ENCODE measurements at places on chromosomes 2 and 18.

GRCh38 chr18:3623769-3624545, 174.0 kb downstream of the TGIF1 start:
- H3K4me3 ChIP-seq = peak overlapping the region; percentile 68
- H3K27ac ChIP-seq = peak overlapping the region; percentile 100
- H3K36me3 ChIP-seq = no peaks in the 10 kb centered on the region
- DNase-seq = peak; percentile 98
- peaks cover 34% of the 10 kb centered on the region for H3K4me1 ChIP-seq
- no peaks in the 10 kb centered on the region for H3K27me3 ChIP-seq

DNA sequence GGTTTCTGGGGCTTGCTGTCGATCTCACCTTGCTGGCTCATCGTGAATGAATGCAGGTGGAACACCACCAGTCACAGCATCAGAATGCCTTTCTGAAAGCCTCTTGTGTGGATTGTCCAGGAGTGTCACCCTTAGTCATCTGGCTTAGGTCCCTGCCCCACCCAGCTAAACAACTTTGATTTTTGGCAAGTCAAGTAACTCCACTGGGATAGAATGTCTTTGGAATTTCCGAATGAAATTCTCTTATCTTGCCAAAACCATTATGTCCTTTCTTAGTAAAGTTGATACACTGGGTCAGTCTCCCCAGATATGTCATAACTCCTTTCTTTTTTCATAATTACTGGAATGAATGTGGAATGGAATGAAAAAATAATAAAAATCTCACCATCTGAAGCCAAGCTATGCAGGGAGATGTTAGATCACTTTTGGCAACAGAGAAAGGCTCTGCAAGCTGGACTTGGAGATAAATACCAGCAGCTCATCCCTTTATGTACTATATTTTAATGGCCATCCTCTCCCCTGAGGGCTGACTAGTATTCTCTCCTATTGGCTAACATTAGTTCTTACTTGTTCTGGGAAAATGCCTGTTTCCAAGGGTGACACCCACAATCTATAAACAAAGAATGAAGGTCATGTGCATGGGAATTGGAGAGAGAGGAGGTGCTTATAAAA, 35.4 kb downstream of the INSIG2 start:
- peak overlapping the region; percentile 91 for H3K27ac ChIP-seq
- DNase-seq = peak; percentile 96
- H3K4me3 ChIP-seq = no peak overlapping the region
- no peaks in the 10 kb centered on the region for H3K36me3 ChIP-seq

GRCh38 chr2:4368907-4369306, 665.5 kb downstream of the DCDC2C start:
- H3K27me3 ChIP-seq = no peaks in the 10 kb centered on the region
- no peaks in the 10 kb centered on the region for H3K36me3 ChIP-seq
- DNase-seq = no peak
- H3K4me1 ChIP-seq = no peaks in the 10 kb centered on the region
- H3K4me3 ChIP-seq = no peak overlapping the region
- H3K27ac ChIP-seq = no peak overlapping the region

- DNase-seq = no peak
- H3K4me1 ChIP-seq = peaks cover 18% of the 10 kb centered on the region
- H3K36me3 ChIP-seq = no peaks in the 10 kb centered on the region
- no peaks in the 10 kb centered on the region for H3K27me3 ChIP-seq
- no peak overlapping the region for H3K27ac ChIP-seq
These were observed 9.4 kb upstream of the GNLY start for GRCh38 chr2:85684806-85685205.

GRCh38 chr2:77642339-77642738, 120.2 kb upstream of the LRRTM4 start:
- H3K36me3 ChIP-seq = no peaks in the 10 kb centered on the region
- H3K4me1 ChIP-seq = no peaks in the 10 kb centered on the region
- H3K27ac ChIP-seq = no peak overlapping the region
- no peaks in the 10 kb centered on the region for H3K27me3 ChIP-seq
- no peak overlapping the region for H3K4me3 ChIP-seq

- no peak for DNase-seq
- H3K27me3 ChIP-seq = no peaks in the 10 kb centered on the region
- H3K4me3 ChIP-seq = no peak overlapping the region
These were observed 7.7 kb downstream of the RAB27B start for GRCh38 chr18:54835944-54836343.

GRCh38 chr18:10011751-10012150, 97.9 kb downstream of the VAPA start:
- no peak for DNase-seq
- H3K27ac ChIP-seq = no peak overlapping the region
- no peaks in the 10 kb centered on the region for H3K27me3 ChIP-seq
- H3K4me1 ChIP-seq = peaks cover 35% of the 10 kb centered on the region
- H3K36me3 ChIP-seq = no peaks in the 10 kb centered on the region

DNA sequence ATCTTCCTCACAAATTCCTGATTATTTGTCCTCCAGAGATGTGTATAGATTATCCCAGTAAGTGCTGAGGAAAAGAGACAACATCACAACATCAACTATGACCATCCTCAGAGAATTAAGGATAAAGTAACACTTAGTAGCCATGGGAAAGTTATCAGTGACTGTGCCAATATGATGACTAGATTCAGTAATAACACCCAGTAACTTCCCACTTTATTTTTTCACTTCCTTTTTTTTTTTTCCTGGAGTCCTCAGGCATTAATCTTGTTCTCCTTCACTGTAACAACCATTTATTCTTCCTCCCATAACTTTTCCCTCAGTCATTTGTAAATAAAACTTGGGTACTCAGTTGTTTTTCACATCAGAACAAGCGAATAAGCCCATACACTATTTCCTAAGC, 16.7 kb upstream of the PID1 start:
- no peak overlapping the region for H3K27ac ChIP-seq
- DNase-seq = no peak
- H3K36me3 ChIP-seq = no peaks in the 10 kb centered on the region
- H3K27me3 ChIP-seq = no peaks in the 10 kb centered on the region
- peaks cover 7% of the 10 kb centered on the region for H3K4me1 ChIP-seq

GRCh38 chr2:8663997-8664396, 17.9 kb upstream of the ID2 start:
- no peaks in the 10 kb centered on the region for H3K27me3 ChIP-seq
- H3K4me3 ChIP-seq = no peak overlapping the region

DNA sequence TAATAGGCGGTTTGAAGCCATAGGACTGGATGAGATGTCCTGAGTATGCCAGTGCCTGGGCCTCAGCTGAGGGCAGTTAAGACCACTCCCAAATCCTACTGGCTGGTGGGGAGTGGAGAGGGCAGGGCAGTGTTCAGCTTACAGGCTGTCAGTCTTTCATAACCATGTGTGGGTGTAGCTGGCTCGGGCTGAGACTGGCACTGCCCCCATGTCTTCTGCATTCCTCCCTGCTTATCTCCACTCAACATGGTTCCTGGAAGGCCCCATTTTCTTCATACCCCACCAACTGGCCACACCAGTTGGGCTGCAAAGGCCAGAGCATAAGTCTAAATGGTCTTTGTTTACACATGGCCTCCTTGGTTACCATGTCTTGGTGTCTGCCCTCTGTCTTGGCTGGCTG, 17.2 kb upstream of the IL37 start:
- H3K4me3 ChIP-seq = no peak overlapping the region
- H3K4me1 ChIP-seq = no peaks in the 10 kb centered on the region
- H3K27me3 ChIP-seq = no peaks in the 10 kb centered on the region
- DNase-seq = no peak

DNA sequence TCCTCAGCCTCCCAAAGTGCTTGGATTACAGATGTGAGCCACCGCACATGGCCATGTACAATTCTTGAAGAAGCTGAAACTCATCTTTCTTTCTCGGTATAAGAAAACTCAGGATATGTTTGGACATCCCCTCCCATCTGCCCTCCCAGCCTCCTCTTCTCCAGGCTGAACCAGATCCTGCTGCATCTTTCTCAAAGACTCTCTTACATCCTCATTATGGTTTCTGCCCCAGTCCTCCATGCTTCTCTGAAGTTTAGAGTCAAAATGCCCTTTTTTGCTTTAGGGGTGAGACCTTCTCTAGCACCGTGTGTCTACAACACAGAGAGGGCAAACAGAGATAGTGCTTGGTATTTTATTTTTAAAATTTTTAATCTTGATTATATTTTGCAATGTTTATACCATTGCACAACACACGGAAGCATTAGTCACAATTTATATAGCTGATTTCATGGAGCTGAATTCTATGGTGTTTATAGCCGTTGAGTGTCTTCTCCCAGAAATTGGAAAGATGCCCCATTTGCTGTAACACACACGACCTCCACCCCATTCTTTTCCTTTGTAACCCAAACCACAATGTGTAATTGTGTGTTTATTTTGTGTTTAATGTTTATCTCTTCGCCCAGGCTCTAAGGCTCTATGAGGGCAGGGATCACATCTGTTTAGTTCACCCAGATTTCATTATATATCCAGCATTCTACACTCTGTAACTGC, 206.0 kb upstream of the TNP1 start:
- peak overlapping the region; percentile 39 for H3K27ac ChIP-seq
- H3K4me1 ChIP-seq = peaks cover 19% of the 10 kb centered on the region
- H3K4me3 ChIP-seq = no peak overlapping the region
- no peaks in the 10 kb centered on the region for H3K36me3 ChIP-seq

- DNase-seq = no peak
- H3K4me1 ChIP-seq = no peaks in the 10 kb centered on the region
- H3K27ac ChIP-seq = no peak overlapping the region
- no peaks in the 10 kb centered on the region for H3K36me3 ChIP-seq
- no peak overlapping the region for H3K4me3 ChIP-seq
- H3K27me3 ChIP-seq = no peaks in the 10 kb centered on the region
These were observed 497.2 kb upstream of the PIK3C3 start for GRCh38 chr18:41457765-41458326.

Data from GM23248 (cell line).